G401 (cell line): ENCODE measurements at places on chromosomes 11 and 22. TPM values are rescaled to one million over a fixed set of nuclear protein-coding genes. Genes with fewer than 3 reads are reported as not detected.

Gene SOX6
- under 0.01 and 0.37 TPM in 2 replicates for total RNA-seq

Gene TMEM191B
- 1.8 and 2.3 TPM in 2 replicates for total RNA-seq

Gene POTEH
- not detected in 2 replicates for total RNA-seq

Gene SYT7
- 1.6 and 3.4 TPM in 2 replicates for total RNA-seq

Gene SCUBE1
- 10.4 and 28.9 TPM in 2 replicates for total RNA-seq

Gene NRIP3
- 1.1 and 2.5 TPM in 2 replicates for total RNA-seq
